ENCODE measurements at places on chromosomes 11 and 22.

GRCh38 chr11:129365816-129366215, 9.8 kb upstream of the BARX2 start:
- no peak for DNase-seq

GRCh38 chr11:61554172-61554988, 26.5 kb downstream of the SYT7 start:
- DNase-seq = no peak

GRCh38 chr11:121696931-121697670, 244.3 kb upstream of the SORL1-AS1 start:
- DNase-seq = no peak

DNA sequence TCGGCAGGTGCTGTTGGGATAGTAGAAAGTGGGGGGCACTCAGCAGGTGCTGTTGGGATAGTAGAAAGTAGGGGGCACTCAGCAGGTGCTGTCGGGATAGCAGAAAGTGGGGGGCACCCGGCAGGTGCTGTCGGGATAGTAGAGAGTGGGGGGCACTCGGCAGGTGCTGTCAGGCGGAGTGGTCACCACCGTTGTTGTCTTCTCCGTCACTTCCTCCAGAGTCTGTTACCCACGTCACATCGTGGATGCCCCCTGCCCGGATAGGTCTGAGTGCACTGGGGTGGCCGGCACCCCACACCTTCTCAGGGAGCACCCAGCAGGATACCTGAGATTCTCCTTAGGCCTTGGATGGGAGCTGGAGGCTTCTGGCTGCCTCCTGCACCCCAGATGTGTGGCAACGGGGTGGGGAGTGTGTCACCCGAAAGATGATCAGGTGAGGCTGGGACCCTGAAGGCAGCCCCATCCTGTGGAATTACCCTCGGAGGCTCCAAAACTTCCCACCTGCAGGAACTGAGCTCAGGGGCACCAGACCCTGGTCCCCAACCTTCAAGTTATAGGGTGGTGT, 24.1 kb upstream of the KRTAP5-7 start:
- no peak for DNase-seq

- no peak for DNase-seq
Observed at GRCh38 chr11:12829131-12829530, 154.9 kb downstream of the TEAD1 start.

GRCh38 chr11:46391578-46392420, at the start of gene CHRM4:
Gene CHRM4 (minus strand): TSS chr11:46391776. CDS start chr11:46386557, 5,219 bp downstream.
- DNase-seq = no peak

DNA sequence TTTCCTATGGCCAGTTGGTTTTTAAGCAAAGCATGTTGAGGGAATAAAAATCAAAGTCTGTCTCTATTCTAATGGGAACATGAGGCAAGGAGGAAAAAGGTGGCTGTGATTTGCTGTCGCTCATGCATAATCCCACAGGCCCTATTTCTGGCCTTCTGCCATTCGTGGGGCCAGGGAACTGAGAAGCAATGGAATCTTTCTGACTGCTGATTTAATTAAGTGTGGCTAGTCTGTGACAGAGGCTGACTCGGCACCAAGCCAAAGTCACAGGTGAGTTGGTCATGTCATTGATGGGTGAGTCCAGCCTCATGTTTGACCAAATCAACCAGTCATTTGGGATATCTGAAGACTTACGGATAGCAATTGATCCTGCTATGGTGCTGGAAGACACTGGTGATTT, 429.3 kb upstream of the CADM1 start:
- DNase-seq = no peak

- no peak for DNase-seq
Observed at GRCh38 chr22:44955102-44955501, 54.7 kb downstream of the PHF21B start.

DNA sequence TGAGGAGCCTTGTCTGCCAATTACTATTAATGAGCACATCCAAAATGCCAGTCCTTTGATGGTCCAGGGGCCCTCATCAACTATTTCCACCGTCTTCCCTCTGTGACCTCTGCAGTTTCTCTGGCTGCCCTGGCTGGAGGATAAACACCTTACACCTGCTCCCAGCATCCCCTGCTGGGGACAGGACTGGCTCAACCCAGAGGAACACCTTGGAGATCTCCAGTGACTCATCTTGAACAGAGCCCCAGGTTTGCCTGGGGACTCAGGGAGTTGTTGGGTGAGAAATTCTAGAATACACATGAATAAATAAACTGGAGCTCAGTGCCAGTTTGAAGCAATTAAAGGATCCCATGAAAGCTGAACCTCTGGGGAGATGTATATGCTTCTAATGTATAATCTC, 24.0 kb upstream of the ELF5 start:
- DNase-seq = no peak

DNA sequence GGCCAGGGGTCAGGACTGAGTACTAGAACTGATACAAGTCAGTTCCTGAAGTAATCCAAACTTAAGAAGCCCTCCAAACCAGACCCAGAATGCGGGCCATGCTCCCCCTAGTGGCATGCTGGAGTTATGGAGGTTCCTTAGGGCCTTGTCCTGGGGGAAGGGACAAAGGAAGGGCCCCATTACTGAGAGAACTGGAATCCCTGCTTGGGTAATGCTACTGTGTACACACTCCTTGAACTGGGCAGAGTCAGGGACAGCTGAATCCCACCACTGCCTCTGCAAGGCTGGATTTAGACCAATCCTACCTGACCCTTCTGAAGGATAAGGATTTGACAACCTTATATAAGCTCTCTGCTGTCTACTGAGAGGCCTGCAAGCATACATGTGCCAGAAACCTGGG, 97.3 kb upstream of the AKIP1 start:
- no peak for DNase-seq

DNA sequence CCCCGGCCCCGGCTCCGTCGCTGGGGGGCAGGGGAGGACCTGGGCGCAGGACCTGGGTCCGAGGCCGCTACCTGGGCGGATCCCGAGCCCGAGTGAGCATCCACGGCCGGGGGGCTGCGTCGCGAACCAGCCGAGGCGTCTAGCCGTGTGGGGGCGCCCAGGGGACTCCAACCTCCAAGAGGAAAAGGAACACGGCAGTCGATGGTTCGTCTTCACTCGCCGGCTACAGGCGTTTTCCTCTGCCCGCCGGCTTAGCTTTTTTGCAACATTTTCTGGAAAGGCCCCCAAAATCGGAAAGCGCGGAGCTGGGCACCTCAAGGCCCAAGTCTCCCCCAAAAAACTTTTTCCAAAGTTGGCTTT, 666 bp downstream of the PDGFB start:
- DNase-seq = no peak

GRCh38 chr11:11461473-11461872, 108.4 kb upstream of the CSNK2A3 start:
- no peak for DNase-seq

GRCh38 chr22:44944883-44945601, 64.8 kb downstream of the PHF21B start:
- no peak for DNase-seq

- no peak for DNase-seq
Observed at GRCh38 chr11:12389676-12390657, 12.6 kb downstream of the PARVA start.

DNA sequence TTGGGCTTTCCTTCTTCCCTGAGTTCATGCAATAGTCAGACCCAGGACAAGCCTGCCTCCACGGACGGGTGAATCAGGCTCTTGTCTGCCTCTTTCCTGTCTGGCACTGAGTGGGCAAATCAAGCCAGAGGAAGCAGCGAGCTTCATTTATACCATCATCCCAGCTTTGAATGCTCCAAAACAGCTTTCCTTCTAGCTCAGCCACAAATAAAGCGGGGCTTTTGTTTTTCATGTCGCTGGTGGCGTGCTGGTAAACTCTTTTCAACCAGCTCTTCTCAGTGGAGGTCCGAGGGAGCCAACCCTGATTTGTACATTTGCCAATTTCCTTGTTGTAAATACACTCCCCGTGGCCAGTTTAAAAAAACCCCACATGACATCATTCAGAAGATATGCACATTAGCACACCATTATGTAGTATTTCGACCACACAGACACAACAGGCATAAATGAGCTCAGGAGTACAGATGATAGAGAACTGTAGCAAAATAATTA, 8.6 kb downstream of the C11orf91 start:
- DNase-seq = peak; percentile 92

GRCh38 chr11:114232400-114233059, 63.7 kb upstream of the NNMT start:
- no peak for DNase-seq

DNA sequence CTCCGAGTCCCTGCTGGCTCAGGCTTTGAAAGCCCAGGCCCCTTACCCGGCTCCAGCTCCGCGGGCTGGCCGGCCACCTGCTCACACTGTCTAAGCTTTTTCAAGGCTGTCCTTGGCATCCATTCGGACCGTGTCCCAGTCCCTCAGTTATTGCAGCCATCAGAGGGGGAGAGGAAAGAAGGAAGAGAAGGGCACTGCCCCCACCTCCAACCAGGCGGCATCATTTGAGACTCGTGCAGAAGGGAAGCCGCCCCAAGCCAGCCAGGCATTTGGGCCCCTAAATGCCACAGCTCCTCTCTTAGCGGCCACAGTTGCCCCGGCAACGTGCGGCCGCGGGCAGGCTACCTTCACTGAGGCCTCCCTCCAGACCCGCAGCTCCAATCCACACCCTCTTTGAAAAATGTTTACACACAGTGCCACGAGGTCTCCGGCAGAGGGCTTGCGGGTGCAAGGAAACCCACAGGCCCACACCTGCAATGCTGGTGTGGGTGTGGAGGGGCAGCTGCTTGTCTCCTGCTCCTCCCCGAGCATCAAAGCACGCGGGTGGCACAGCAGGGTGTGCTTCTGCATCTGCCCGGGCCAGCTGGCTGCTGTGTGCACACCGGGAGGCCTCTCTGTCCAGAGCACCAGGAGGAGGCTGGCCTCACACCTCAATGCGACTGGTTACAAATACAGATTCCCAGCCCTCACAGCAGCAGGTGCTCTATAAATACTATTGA, 124.4 kb downstream of the CTTN start:
- DNase-seq = no peak

DNA sequence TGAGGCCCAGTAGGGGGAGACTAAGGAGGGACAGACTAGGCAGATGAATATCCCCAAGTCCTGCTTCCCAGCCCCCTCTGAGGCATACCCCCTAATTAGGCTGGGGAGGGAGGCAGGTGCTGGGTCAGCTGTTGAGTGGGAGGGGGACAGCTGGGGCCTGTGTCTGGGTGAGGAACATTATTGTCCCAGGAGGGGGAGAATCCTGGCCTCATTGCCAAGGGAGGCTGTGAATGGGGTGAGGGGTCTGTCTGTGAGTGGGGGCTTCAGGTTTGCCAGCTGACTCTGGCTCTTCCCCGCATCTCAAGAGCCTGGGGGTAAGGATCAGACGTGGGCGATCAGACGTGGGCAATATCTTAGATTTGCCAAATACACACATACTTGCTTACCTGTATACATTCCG, 2.1 kb downstream of the INPPL1 start:
- DNase-seq = no peak

GRCh38 chr11:12118949-12119348, 8.6 kb downstream of the MICAL2 start:
- no peak for DNase-seq

- DNase-seq = no peak
Observed at GRCh38 chr11:35276396-35277145, 137.6 kb downstream of the CD44 start.

All from smooth muscle cell of the brain vasculature (primary cell).